Stimulated activated CD4-positive, alpha-beta T cell treated with anti-CD3 and anti-CD28 coated beads, TNF-alpha, amount 100 ng/mL, for 1 hour (primary cell): ENCODE measurements at places on chromosomes 11 and 22.

DNA sequence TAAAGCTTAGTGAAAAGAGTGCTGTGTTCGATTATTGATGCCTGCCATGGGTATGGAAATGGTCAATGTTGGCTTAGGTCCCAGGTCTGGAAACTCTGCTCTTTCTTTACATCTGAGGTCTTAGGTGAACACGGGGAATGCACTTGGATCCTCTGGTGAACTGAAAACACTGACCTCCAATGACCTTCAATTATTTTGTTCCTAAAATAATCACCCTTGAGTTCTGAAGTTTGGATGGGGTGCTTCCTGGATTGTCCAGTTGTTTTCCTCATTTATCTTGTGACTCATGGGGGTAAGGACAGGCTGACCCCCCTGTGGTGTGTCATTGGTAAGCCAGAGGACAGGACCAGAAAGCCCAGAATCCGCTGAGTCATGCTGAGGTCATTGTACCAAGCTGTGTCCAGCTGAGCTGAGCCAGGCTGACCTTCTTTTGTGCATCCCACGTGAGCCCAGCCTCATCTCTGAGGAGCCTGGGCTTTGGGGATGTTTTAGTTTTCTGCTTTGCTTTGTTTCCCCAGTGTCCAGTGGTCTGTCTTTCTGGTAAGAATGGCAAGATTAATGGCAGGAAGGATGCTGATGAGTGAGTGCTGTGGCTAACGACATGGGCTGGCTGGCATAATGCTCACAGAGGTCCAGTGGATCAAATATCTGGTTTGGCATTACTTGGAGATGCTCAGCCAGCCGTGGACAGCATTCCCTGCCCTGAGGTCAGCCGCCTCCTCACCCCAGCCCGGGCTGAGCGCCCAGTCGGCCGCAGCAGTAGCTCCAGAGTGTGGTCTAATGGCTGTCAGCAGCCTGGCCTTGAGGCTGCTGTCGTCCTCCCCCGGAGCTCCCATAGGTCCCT is 35.6 kb downstream of the AMPD3 start:
- no peak for DNase-seq

DNA sequence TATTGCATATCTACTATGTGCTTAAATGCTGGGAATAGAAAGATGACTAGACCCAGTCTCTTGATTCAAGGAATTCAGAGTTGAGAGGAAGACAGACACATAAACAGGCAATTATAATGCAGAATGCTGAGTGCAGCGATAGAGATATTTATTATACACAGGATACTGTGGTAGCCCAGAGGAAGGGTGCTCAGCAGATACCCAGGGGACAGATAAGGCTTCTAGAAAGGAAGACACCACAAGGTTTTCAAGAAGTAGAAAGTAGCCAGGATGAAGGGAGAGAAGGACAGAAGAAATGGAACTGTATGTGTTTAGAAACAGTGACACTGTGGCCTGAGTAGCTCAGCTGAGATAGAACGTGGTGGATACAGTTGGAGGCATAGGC is 79.4 kb upstream of the NNMT start:
- no peak for DNase-seq

DNA sequence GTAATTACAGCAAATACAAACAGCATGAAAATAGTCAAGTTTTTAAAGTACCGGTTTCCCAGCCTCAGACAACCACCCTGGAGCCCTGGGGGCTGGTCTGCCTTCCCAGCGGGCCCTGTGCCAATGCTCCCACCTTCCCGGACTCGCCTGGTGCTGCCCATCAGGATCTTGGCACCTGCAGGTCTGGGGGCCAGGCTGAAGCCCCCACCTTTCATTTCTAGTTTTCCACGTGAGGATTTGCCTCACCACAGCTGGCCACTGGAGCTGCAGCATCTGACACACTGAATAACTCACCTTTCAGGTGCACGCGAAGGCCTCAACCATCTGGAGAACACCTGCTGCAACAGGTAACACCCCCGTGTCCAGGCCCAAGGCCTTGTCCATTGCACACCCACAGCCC is 108.7 kb upstream of the THY1 start:
- no peak for DNase-seq

GRCh38 chr11:6771926-6772893 is at the start of gene OR2AG2:
Gene OR2AG2, minus strand, starts transcription at chr11:6771976. Its CDS starts 3,019 bp downstream, at chr11:6768957.
- no peak for DNase-seq

DNA sequence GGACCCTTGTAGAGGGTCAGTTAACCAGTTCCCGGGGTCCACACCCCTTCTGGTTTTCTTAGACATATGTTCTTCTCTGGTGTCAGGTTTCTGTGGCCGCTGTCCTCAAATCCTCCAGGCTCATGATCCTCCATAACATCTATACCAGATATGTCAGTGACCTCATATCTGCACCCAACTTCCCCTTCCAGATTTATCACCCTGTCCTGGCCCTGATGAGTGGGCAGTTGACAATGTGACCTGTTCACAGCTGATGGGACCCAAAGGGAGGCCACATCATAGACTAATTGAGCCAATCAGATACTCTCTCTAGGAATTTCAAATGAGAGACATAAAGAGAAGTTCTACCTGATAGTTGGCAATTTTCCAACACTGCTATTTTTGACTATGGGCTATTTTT is 5.1 kb downstream of the DKK3 start:
- DNase-seq = no peak

DNA sequence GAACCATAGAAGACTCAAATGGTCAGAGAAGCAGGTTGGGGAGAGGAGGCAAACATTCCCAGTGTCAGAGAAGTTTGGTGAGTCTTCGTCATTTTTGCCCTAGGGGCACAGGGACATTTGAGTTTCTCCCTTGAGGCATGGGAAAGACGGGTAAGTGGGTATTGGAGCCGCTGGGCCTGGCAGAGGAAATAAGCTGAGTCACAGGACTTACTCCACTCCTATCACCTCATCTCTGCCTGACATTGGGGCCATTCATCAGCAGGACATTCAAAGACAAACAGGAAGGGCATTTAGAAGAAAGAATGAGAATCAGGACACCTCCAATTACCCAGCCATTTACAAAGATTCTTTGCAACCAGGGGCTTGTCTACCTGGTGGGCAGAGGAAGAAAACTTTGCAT is 100.7 kb upstream of the SEZ6L start:
- no peak for DNase-seq

DNA sequence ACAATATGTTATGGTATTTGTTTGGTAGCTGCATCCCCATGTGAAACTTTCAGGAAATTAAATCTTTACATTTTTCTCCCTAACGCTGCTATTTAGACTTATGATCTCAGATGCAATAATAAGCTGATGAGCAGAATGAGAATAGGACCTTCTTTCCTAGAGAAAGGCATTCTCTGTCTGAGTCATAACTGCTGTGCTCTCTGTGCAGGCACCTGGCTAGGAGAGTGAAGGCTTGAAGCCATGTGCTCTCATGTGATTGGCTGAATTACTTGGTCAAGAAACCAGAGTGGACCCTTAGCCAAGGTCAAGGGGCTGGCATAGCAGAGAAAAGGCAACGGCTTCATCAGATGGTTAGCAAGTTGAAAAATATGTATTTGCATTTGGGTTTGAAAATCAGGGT is 185.0 kb downstream of the ADAMTS15 start:
- DNase-seq = no peak

GRCh38 chr22:33357981-33358399 is 299.8 kb upstream of the SYN3 start:
- no peak for DNase-seq

- DNase-seq = no peak
Measured at GRCh38 chr11:70210530-70210929, 7.4 kb downstream of the FADD start.

DNA sequence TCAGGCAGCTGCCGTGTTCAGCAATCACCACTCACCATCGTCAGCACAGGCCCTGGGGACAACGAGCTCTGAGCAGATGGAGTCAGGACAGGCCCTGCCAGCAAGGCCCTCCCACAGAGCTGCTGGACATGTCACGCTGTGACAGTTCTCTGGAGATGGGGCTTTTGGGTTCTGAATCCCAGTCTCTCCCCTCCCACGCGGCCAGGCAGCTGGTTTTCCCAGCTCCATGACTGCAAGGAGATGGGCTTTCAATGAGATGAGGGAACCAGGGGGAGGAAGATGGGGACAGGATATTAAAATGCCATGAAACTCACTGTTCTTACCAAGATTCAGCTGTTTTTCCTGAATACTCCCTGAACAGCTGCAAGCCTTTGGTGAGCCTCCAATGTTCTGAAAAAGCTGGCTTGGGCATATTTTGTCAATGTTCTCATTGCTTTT is 305.9 kb downstream of the BRD1 start:
- no peak for DNase-seq

DNA sequence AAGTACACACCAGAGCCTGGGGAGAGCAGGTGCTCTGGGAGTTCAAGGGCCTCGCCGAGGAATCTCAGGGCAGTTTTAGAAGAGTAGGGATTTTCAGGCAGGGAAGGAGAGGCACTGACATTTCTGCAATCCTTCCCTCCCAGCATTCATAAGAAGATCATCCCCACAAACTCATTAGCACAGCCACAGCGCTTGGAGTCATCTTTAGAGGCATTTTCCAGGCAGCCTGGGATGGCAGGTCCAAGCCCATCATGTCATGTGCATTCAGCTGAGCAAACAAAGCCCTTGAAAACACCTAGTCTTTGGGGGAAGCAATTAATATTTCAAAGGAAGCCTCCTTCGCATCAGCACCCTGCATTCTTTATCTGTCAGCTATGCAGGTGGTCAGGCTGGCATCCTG is 43.8 kb downstream of the MAP6 start:
- no peak for DNase-seq

DNA sequence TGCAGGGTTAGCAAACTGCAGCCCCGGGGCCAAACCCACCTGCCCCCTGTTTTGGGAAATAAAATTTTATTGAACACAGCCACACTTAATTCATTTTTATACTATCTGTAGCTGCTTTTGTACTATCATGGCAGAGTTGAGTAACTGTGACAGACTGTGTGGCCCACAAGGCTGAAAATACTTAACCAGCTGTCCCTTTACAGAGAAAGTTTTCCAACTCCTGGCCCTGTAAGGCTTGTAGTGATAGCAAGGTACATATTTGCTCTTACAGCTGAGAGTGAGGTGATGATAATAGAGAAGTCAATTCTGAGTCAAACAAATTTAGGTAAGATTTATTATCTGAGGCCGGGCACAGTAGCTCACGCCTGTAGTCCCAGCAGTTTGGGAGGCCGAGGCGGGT is 87.4 kb upstream of the SLC6A5 start:
- DNase-seq = no peak

- DNase-seq = no peak
Measured at GRCh38 chr11:17388609-17389210, at the start of gene KCNJ11. Gene KCNJ11, minus strand, starts transcription at chr11:17388659. Its CDS starts 568 bp downstream, at chr11:17388091.

DNA sequence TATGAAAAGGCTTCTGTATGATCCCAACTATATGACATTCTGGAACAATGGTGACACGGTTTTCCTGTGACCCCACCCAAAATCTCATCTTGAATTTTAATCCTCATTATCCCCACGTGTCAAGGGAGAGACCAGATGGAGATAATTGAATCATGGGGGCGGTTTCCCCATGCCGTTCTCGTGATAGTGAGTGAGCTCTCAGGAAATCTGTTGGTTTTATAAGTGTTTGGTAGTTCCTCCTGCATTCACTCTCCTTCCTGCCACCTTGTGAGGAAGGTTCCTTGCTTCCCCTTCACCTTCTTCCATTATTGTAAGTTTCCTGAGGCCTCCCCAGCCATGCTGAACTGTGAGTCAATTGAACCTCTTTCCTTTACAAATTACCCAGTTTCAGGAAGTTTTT is 53.1 kb upstream of the TSPAN18 start:
- no peak for DNase-seq

GRCh38 chr11:67450796-67451657 is 1.5 kb downstream of the GPR152 start:
- no peak for DNase-seq

- no peak for DNase-seq
Measured at GRCh38 chr11:32830413-32830738, 649 bp downstream of the PRRG4 start.

DNA sequence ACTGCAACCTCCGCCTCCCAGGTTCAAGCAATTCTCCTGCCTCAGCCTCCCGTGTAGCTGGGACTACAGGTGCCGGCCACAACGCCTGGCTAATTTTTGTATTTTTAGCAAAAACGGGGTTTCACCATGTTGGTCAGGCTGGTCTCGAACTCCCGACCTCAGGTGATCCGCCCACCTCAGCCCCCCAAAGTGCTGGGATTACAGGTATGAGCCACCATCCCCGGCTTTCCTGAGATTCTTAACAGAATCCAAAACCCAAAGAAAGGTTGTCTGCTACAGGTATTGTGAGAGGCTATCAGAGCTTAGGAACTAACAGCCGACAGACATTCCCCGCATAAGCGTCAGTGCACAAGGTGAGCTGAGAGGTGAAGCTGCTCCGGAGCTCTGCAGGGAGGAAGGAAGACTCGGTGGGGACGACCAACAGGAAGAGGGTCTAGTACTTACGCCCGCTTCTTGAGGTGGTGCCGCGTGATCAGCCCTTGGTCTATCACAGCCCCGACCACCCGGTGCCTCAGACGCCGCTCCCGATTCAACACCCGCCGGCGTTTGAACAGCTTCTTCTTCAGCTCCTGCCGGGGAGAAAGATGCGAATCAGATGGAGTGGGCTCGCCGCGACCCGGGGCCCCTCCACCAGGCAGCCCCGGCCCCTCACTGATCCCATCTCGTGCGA is 470 bp downstream of the C11orf98 start:
- DNase-seq = no peak

DNA sequence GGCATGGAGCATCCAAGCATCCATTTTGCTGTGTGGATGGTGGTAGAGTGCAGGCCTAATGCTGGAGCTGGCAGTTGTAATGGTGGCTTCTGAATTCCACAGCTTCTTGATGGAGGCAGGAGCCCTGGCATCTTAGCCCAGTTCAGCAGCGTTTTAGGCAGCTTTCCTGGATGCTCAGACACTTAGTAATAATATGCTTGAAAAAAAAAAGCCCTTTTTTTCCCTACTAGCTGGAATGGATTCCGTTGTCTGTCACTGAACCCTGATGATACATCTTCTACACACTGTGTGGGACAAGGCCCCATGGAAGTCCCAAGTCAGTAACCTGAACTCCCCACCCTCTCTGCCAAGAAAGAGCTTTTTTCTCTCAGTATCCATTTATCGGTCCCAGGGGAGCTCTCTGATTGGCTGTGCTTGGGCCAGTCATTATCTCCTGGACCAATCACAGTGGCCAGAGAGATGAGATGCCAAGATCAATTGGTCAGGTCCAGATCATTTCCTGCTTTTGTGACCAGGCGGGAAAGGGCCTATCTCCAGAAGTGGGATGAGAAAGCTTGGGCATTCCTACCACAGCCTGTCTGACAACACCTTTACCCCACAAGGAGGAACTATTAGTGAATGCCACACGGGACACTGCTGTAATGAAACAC is 34.2 kb downstream of the MCM5 start:
- no peak for DNase-seq

- no peak for DNase-seq
Measured at GRCh38 chr11:17801166-17801565, 66.6 kb downstream of the KCNC1 start.

GRCh38 chr11:76627606-76628005 is 42.9 kb downstream of the LRRC32 start:
- DNase-seq = no peak
